ENCODE measurements at places on chromosomes 2 and 18. TPM values are rescaled to one million over a fixed set of nuclear protein-coding genes. Genes with fewer than 3 reads are reported as not detected.

IL36B gene
- total RNA-seq: not detected

GALNT14 gene
- total RNA-seq: 1.6 TPM

CELF4 gene
- not detected for total RNA-seq

CD8B2 gene
- not detected for total RNA-seq

LIMS2 gene
- 0.32 TPM for total RNA-seq

C2orf80 gene
- total RNA-seq: not detected

CCDC150 gene
- total RNA-seq: 31.0 TPM

KCNG3 gene
- not detected for total RNA-seq

ARHGAP25 gene
- 172 TPM for total RNA-seq

GRB14 gene
- total RNA-seq: not detected

POU3F3 gene
- total RNA-seq: not detected

GKN2 gene
- not detected for total RNA-seq

TRAK2 gene
- total RNA-seq: 4.4 TPM

REG3G gene
- total RNA-seq: not detected

ATP8B1 gene
- not detected for total RNA-seq

NT5C1B gene
- total RNA-seq: not detected

FER1L5 gene
- total RNA-seq: not detected

HOXD9 gene
- total RNA-seq: not detected

GPR75 gene
- total RNA-seq: 11.4 TPM

LIMS4 gene
- total RNA-seq: not detected

SERPINB7 gene
- 2.8 TPM for total RNA-seq

MC2R gene
- not detected for total RNA-seq

LGALSL gene
- total RNA-seq: 2.9 TPM

LRP1B gene
- total RNA-seq: not detected

GAREM2 gene
- total RNA-seq: not detected

ALPI gene
- not detected for total RNA-seq

GATA6 gene
- not detected for total RNA-seq

IGFBP5 gene
- total RNA-seq: not detected

CFAP221 gene
- total RNA-seq: 0.72 TPM

DUSP28 gene
- 8.1 TPM for total RNA-seq

DSG4 gene
- 8.3 TPM for total RNA-seq

CAPN14 gene
- total RNA-seq: 2.0 TPM

TSGA10 gene
- 9.9 TPM for total RNA-seq

MAL gene
- total RNA-seq: not detected

CPS1 gene
- 5.0 TPM for total RNA-seq

PXDN gene
- total RNA-seq: not detected

HOXD13 gene
- total RNA-seq: not detected

FBXO15 gene
- 0.32 TPM for total RNA-seq

LCT gene
- 0.19 TPM for total RNA-seq

IL36A gene
- not detected for total RNA-seq

Data from Karpas-422 (cell line).